ENCODE measurements at places on chromosomes 1 and 21.

DNA sequence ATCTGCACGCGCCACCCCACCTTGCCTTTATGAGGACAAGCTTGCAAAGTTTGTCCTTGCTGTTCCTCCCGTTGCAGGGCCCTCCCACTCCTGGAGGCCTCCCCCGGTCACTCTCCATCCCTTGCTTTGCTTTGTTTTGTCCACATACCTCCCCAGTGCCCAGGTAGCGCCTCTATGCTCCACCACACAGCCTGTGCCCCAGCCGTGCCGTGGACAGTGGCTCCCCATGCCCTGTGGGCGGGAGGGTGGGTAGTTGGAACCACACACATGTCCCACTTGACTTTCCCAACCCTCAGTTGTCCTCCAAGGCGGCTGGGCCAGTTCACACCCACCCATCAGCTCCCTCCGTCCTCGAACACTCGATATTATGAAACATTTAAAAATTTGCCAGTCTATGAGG is 24.6 kb downstream of the SLX9 start:
- DNase-seq, result no peak

GRCh38 chr21:44434936-44435635 is 20.2 kb upstream of the LRRC3 start:
- no peak for DNase-seq

DNA sequence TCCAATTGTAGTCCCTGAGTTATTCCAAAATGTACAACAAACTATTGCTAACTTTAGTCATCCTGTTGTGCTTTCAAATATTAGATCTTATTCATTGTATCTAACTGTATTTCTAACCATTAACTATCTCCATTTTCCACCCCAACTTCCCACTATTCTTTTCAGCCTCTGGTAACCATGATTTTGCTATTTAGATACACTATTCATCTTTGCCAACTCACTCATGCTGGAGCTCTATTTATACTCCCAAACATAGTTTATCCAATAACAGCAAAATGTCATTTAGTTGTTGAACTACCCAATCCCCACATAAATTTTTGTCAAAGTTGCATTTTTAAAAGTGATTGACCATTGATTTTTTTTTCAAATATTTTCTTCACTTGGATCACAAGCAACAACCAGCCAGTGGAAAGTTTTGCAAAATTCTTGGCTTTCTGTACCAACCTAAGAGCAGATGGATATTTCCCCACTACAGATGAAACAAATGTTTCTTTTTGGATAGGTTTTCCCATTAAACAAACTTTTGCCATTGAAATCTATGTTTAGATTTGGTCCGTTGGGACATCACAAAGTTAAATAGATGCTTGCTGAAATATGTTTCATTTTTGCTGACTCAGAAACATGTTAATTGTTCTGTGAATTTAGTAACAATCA is 866.0 kb downstream of the LTN1 start:
- no peak for DNase-seq

GRCh38 chr1:176843352-176844297 is 320.9 kb downstream of the ASTN1 start:
- no peak for DNase-seq

GRCh38 chr1:65164633-65165032 is 16.6 kb downstream of the AK4 start:
- no peak for DNase-seq

DNA sequence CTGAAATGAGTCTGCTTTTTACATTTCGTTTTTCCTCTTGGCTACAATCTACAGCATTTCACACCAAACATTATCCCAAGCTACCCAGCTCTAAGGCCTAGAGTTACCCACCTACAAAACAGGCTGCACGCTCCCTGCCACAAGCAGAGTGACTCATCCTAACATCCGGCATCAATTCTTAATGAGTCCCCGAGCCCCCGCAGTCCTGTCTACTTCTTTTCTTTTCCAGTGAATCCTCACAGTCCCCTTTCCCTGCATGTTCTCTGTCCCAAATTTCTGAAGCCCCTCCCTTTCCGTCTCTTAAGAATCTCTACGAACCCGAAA is 650 bp downstream of the PCNX2 start:
- peak; percentile 37 for DNase-seq

GRCh38 chr1:28516518-28516956 is 10.7 kb downstream of the RCC1 start:
- DNase-seq, result no peak

- no peak for DNase-seq
These were observed 53.3 kb downstream of the SPEN start for GRCh38 chr1:15900662-15901279.

GRCh38 chr1:15344800-15345704 is 64.6 kb upstream of the EFHD2 start:
- DNase-seq, result no peak

- DNase-seq, result peak; percentile 43
These were observed 3.0 kb downstream of the ATP2B4 start for GRCh38 chr1:203629507-203630082.

- DNase-seq, result no peak
These were observed 833.4 kb upstream of the ADGRL4 start for GRCh38 chr1:79839882-79840281.

GRCh38 chr21:18869104-18869503 is 465.5 kb upstream of the TMPRSS15 start:
- no peak for DNase-seq

- no peak for DNase-seq
These were observed 36.2 kb upstream of the LYST start for GRCh38 chr1:235902677-235903542.

DNA sequence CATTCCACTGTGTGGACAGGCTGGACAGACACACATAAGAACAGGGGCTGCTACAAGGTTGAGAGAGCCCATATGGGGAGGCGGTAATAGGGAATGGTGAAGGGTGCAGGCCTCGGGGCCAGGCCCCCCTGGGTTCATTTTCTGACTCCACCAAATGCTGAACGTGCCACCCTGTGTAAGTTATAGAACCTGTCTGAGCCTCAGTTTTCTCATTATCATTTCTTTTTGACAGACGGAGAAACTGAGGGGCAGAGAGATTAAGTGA is 569.5 kb downstream of the PTPRU start:
- DNase-seq, result no peak

GRCh38 chr1:109151146-109151990 is 37.5 kb downstream of the ELAPOR1 start:
- DNase-seq, result no peak

GRCh38 chr1:8665833-8666232 is 151.6 kb downstream of the RERE start:
- no peak for DNase-seq

DNA sequence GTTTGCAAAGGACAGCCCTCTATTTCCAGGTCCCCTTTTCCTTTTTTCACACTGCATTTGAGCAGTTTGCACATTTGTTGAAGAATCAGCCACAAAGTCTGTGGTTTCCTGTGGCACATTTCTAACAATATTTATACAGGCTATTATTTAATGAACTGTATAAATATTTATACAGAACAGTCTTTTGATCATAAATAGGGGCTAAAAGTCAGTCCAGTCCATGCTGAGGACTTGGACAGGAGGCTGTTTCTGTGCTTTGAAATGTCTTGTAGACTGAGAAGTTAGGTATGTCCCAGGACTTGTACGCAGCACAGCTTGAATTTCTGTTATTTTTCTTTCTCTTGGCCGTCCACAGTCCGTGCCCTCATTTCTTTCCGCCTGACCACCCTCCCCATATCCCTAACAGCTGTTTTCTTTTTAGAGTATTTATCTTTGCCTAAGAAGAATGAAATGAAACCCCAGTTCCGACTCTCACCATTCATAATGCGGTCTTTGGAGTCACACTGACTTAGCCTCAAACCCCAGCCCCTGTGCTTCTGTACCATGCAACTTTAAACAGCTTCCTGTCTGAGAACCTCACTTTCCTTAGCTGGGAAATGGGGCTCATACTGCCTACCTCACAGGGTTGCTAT is 19.7 kb downstream of the FGGY start:
- no peak for DNase-seq

GRCh38 chr1:40711465-40712404 is 20.2 kb downstream of the NFYC start:
- no peak for DNase-seq

DNA sequence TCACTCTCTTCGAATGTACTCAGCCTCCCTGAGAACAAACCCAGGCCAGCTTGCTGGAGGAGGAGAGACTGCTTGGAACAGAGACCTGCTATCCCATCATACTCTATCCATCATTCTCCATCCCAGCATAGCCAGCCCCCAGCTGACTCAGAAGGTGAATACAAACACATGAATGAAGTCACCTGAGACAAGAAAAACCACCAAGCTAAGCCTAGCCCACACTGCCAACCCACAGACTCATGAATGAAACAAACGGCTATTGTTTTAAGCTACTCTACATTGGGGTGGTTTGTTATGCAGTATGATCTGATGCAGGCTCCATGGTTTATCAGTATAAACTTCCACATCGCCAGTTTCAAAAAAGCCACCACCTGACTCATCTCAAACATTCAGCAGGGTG is 395.6 kb downstream of the SETD4 start:
- DNase-seq, result no peak

GRCh38 chr1:239185245-239185619 is 201.1 kb upstream of the CHRM3 start:
- DNase-seq, result no peak

DNA sequence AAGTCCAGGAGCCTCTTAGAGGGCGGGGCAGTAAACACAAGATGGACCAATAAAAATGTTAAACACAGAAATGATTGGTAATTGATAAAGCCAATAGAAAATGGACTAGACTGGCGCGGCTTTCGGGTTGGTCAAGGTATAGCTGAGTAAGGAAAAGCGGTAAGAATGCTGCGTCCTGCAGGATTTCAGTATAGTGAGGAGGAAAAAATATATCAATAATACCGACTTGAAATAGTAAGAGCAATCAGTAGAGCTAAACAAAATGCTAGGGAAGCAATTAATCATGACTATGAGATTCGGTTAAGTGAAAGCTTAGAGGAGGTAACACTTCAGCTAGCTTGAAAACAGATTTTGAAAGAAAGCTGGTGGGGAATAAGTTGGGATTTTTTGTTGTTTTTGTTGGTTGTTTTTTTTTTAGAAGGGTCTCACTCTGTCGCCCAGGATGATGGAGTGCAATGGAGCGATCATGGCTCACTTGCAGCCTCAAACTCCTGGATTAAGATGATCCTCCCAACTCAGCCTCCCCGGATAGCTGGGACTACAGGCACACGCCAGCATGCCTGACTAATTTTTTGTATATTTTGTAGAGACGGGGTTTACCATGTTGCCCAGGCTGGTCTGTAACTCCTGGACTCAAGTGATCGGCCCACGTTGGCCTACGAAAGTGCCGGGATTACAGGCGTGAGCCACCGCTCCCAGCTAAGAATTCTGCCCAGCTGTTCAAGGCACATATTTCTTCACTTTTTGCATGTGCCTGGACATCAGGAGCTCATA is 711 bp upstream of the TESK2 start:
- no peak for DNase-seq

DNA sequence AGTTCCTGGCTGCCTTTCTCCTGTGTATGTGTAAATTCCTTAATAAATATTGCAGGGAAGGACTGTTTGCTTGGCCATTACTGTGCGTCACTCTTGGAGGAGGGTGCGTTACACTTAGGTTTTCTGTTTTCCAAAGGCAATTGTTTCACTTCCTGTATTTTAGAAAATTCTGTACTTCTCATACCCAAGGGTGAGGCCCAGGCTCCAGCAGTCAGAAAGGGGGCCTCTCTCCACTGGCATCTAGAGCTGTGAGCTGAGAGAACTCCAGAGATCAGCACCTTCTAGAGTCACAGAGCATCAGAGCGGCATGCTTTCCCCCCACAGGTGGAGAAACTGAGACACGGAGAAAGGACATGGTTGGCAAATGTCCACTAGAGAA is 27.0 kb upstream of the ZFP69B start:
- no peak for DNase-seq

- DNase-seq, result no peak
These were observed 23.8 kb downstream of the ANP32E start for GRCh38 chr1:150212070-150212469.

DNA sequence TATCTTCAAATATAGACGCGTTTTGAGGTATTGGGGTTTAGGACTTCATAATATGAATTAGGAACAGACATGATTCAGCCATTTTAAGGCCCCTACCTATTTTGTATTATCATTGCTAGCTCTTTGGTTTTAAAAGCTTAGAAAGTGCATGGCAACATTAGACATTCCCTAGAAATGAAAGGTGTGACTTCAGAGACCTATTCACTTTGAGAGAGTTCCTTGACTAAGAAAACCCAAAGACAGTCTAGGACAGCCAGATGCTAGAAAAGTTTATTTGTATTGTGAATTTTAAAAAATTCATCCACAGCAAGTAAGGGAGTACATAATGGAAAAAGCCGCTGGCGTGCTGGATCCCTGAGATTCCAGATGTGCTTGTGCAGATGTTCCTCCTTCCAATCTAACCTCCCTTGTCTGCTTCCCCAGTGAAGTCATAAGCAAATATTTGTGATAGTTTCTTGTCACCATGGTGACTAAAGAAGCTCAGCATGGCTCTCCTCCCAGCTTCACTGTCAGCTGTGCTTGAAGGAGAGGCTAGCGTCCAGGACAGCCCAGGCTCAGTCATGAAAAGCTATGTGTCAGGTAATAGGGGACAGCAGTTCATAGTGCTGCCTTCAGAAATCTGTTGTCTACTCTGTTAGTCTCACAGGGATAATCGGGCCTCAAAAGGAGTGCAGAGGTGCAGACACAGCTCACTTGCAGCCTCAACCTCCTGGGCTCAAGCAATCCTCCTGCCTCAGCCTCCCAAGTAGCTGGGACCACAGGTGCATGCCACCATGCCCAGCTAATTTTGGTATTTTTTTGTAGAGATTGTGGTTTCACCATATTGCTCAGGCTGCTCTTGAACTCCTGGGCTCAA is 34.8 kb downstream of the KPNA6 start:
- no peak for DNase-seq

DNA sequence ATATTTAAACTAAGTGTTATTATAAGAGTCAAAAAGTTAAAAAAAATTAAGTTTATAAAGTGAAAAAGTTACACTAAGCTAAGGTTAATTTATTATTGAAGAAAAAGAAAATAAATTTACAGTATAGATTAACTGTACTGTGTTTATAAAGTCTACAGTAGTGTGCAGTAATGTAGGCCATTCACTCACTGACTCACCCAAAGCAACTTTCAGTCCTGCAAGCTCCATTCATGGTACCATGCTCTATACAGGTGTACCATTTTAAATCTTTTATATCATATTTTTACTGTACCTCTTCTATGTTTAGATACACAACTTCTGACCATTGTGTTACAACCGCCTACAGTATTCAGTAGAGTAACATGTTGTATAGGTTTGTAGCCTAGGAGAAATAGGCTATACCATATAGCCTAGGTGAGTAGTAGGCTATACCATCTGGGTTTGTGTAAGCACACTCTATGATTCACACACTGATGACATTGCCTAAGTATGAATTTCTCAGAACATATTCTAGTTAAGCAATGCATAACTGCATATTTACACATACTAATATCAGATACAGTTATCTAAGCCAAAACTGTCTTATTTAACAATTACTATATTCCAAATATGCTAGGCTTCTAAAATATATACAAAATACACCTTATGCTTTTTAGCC is 80.6 kb upstream of the GFI1 start:
- no peak for DNase-seq

GRCh38 chr1:213127074-213127473 is 76.0 kb downstream of the RPS6KC1 start:
- DNase-seq, result no peak

- no peak for DNase-seq
These were observed 102.3 kb upstream of the IPO9 start for GRCh38 chr1:201726700-201727099.

Data from activated effector memory CD4-positive, alpha-beta T cell treated with Interleukin-2 at 50 U/mL for 16 hours (primary cell).